ENCODE measurements at places on chromosomes 5 and 9. TPM values are rescaled to one million over a fixed set of nuclear protein-coding genes. Genes with fewer than 3 reads are reported as not detected.

BRINP1 gene
- 0.56 TPM for total RNA-seq

STING1 gene
- total RNA-seq, result 57.2 TPM

SLC36A2 gene
- total RNA-seq, result not detected

ZCCHC10 gene
- total RNA-seq, result 12.0 TPM

PCDHGA8 gene
- 2.2 TPM for total RNA-seq

PCDHGA10 gene
- 7.5 TPM for total RNA-seq

WHRN gene
- 0.25 TPM for total RNA-seq

TRIM36 gene
- 0.53 TPM for total RNA-seq

FCN2 gene
- not detected for total RNA-seq

ADRA1B gene
- 0.25 TPM for total RNA-seq

FTMT gene
- total RNA-seq, result not detected

AP3B1 gene
- 79.8 TPM for total RNA-seq

CENPK gene
- total RNA-seq, result 14.9 TPM

SMIM33 gene
- not detected for total RNA-seq

ORM2 gene
- not detected for total RNA-seq

SPINK4 gene
- not detected for total RNA-seq

CKMT2 gene
- 2.8 TPM for total RNA-seq

CD14 gene
- 1.6 TPM for total RNA-seq

TEX48 gene
- not detected for total RNA-seq

GPRIN1 gene
- total RNA-seq, result 3.2 TPM

SLC31A2 gene
- 8.9 TPM for total RNA-seq

MLANA gene
- total RNA-seq, result not detected

IRF1 gene
- total RNA-seq, result 16.5 TPM

C9 gene
- total RNA-seq, result 0.25 TPM

TSSK1B gene
- 0.13 TPM for total RNA-seq

RGS7BP gene
- total RNA-seq, result 1.7 TPM

ADCY2 gene
- total RNA-seq, result under 0.01 TPM

All from aortic smooth muscle cell (primary cell).